ENCODE measurements at places on chromosomes 7 and 10. TPM values are rescaled to one million over a fixed set of nuclear protein-coding genes. Genes with fewer than 3 reads are reported as not detected.

EBLN1 gene
- not detected for total RNA-seq

CRTAC1 gene
- total RNA-seq: not detected

SLF2 gene
- 55.7 TPM for total RNA-seq

ZNF655 gene
- total RNA-seq: 75.7 TPM

FAS gene
- 95.9 TPM for total RNA-seq

DNA sequence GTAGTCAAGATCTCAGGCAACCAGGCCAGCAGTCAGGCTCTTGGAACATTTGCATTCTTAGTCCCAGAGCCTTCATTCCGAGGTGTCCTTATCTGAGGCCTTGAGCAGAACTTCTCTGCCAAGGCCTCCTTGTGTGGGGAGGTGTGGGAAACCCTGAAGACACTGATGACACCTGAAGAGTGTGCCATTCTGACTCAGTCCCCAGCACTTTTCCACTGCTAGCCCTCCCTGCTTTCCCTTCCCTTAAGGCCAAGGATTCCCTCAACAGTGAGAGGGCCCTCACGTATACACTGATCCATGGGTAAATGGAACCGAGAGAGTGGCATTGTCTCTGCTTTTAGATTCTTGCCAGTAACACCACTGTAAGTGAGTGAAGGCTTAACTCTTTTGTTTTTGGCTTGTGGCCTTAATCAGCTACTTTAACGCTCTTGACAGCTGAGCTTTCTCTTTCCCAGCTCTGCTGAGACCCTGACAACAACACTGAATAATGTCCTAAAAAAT, 30.3 kb downstream of the TRDMT1 start:
- DNase-seq: no peak

- DNase-seq: no peak
Measured at GRCh38 chr10:114908896-114909295, 29.1 kb upstream of the TRUB1 start.

GRCh38 chr7:23184709-23185359, 3.0 kb downstream of the NUP42 start:
- DNase-seq: peak; percentile 45

GRCh38 chr10:102230264-102230860, 4.3 kb downstream of the ELOVL3 start:
- DNase-seq: peak; percentile 49

DNA sequence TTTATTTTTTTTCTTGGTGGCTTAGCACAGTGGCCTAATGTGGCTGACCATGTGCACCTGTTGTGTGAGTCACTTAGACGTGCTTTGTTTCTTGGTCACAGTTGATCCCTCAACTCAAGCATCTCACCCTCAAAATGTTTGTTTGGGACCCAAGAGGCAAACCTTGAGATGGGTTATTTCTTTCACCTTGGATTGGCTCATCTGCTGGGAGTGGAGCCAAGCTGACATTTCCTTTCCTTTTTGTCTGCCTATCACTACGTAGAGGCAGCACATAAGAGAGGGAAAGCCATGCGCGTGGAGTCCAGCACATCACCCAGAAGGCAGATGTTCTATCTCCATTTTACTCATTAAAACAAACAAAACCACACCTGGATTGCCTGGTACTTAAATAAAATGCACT, 6.4 kb upstream of the PRKCQ start:
- DNase-seq: no peak

GRCh38 chr10:33410096-33410859, 75.8 kb upstream of the NRP1 start:
- DNase-seq: no peak

DNA sequence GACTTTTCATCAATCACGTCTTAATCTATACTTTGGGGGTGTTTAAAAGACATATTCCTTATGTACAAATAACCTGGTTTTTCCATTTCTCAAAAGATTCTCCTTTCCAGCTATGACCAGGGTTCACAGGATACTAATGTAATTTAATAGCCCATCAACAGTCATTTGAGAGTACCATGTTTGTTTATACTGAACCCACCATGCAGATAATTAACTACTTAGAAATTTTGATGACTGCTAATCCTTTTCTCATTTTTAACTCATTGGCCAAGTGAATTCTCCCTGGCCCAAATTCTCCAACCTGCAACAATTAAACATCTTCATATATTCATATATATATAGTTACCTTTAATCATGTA, 28.8 kb upstream of the KMT2E start:
- no peak for DNase-seq

GRCh38 chr10:8416192-8416701, 361.8 kb downstream of the GATA3 start:
- no peak for DNase-seq

GRCh38 chr10:99433378-99434020, 3.1 kb upstream of the GOT1 start:
- no peak for DNase-seq

- peak; percentile 71 for DNase-seq
Measured at GRCh38 chr10:68562661-68563570, 2.8 kb downstream of the TET1 start.

DNA sequence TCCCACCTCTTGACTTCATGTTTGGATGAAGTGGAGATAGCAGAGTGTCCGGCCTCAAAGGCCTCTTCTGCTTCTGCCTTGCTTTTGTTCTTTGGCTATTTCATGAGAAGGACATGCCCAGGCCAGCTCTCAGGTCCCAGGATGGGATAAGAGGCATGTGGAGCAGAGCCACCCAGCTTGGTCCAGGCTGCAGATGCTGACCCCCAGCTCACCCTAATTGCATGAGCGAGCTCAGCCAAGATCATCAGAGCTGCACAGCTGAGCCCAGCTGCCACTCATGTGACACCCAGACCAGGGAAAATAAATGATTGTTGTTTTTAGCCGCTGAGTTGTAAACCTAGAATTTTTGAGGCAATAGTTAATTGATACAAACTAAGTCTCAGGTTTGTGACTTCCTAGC, 230.0 kb downstream of the PHF14 start:
- no peak for DNase-seq

DNA sequence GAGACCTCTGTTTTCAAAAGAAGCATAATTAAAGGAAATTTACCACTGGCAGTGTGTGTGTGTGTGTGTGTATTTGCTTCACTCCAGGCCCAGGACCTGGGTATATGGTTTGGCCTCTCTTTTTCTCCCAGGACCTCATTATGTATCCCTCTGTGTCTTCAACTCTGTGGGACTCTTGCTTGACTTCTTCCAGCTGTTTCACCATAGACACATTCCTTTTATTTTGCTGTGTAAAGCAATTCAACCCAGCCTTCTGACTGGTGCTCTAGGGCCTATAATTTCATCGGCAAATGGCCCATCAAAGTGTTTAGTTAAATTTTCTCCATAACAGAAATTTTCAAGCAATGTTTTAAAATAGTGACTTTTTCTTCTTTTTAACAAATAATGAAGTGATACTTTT, 954.3 kb downstream of the CNTNAP2 start:
- no peak for DNase-seq

All from fibroblast of villous mesenchyme (primary cell).